ENCODE measurements at places on chromosomes 12 and 14.

DNA sequence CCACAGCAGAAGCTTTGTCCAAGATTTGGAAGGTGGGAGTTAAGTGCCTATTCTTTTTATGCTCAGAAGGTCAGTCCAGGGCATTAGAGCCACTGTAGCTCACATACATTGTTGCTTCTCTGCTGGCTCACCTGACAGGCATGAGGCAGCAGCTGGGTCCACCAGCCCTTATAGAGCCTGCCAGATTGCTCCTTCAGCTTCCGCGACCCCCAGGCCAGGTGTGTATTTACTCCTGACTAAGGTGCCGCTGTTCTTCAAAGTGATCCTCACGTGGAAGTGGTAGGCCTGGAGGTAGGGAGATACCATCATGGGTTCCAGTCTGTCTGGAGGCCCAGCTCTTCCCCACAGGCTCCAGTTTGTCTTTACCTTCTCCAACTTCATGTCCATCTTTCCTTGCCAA is 17.5 kb upstream of the CPM start:
- DNase-seq, result no peak

DNA sequence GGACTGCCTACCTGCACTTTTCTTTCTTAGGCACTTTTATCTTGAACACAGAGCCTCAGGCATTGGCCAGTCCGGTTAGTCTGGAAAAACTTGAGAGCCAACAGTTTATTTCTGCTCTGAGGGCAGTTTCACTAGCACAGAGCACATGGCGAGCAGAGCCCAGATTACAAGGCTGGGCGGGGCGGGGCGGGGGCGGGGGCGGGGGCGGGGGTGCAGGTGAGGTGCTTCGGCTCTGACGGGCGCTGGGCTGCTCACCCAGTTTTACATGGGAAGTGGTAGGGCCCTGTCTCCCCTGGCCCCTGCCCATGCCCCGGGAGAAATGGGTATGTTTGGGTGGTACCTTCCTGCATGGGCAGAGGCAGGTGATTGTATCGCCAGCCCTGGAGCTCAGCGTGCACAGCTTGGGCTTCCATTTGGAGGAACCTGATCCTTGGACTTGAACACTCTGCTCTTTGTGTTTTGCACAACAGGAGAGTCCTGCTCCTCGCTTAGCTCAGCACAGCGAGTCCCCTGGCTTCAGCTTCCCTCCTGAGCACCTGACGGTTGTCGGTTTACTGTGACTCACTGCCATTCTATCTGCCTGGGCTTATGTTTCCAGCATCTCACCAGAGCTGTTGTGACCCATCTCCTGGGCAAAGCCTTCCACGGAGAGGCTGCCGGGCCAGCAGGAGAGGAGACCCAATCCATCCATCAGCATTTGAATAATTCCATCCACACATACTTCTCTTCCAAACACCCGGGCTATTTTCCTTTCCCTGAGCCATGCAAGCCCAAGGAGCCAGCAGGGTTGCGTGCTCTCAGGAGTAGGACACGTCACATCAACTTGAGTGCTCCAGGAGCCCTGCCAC is 108.5 kb downstream of the ARF6 start:
- peak; percentile 48 for DNase-seq

- no peak for DNase-seq
Observed at GRCh38 chr12:104553421-104553820, 96.7 kb downstream of the CHST11 start.

DNA sequence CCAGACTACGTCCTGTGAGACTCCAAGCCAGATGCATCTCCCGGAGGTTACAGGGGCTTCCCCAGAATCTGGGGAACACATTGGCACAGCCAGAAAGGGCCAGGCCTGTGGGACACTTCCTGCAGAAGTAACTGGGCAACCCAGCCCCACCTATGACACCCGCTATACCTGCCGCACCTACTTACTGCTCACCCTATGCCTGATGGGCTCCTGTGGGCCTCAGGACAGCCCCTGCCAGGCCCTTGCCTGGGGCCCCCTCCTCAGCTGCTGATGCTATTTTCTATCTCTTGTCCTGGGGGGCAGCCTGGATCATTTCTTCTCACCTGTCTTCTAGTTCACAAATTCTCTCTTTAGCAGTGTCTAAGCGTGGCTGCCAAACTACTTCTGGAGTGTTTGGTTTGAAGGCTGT is 28.7 kb downstream of the JAG2 start:
- no peak for DNase-seq

GRCh38 chr12:117284140-117284539 is 77.3 kb downstream of the NOS1 start:
- no peak for DNase-seq

GRCh38 chr14:88040146-88040545 is 35.2 kb downstream of the GPR65 start:
- DNase-seq, result no peak

GRCh38 chr14:79186523-79186922 is 1016.4 kb downstream of the NRXN3 start:
- no peak for DNase-seq

DNA sequence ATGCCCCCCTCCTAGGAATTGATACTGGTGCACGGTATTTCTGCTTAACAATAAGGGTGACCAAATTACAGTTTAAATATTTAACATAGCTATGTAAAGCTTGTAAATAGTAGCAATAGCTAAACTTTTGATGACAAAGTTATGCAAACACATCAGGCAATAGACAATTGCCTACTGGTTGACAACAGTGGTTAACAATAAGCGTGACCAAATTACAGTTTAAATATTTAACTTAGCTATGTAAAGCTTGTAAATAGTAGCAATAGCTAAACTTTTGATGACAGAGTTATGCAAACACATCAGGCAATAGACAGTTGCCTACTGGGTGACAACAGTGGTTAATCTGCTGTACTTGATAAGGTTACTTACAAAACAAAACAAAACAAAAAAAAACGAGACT is 886.5 kb upstream of the FLRT2 start:
- DNase-seq, result no peak

- no peak for DNase-seq
Observed at GRCh38 chr12:66808606-66809005, 129.7 kb upstream of the GRIP1 start.

DNA sequence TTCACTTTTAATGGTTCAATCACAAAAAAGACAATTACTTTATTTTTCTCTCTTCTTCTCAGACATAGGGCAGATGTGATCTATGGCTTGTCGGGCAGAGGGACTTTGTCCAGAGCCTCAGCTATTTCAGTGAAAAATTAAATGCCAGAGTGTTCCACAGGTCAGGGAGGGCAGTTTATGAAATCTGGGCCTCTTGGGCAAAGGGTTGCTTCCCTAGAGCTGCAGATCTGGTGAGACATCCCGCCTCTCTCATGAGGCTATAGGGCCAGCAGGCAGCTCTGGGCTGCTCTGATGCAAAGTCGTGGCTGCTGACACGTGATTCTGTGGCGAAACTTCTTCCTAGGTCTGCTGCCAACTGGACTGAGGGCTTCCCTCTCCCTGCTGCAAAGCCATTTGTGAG is 6.0 kb downstream of the CLMN start:
- no peak for DNase-seq

GRCh38 chr12:61011767-61012423 is 1248.3 kb upstream of the USP15 start:
- no peak for DNase-seq

DNA sequence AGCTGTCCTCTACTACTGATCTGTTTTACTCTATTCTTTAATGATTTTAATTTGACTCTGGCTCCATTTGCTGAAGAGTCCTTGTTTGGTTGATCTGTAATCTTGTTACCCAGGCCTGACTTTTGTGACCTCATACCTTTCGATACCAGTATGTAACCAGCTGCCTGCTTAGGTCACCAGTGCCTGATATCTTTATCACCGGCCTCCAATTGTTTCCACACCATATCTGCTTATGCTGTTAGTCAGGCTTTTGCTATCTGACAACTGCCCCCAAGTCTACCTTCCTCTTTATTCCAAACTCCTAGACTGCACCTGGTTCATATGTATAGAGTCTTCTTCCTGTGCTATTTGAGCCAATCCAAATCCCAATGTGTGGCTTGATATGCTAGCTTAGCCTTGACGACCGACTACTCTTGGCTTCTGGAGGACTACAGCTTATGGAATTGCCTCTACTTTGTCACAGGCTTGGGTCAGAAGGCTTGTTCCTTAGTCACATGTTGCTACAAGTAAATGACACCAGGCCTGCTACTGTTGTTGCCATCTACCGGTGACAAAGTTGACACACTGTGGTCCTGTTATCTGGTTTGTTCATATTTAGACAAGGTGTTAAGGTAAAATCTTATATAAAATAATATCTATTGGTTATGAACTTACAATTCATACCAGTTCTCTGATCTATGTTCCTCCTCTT is 193.9 kb downstream of the TRHDE start:
- DNase-seq, result peak; percentile 90

GRCh38 chr14:54645639-54646038 is 78.7 kb downstream of the SAMD4A start:
- DNase-seq, result no peak

- DNase-seq, result no peak
Observed at GRCh38 chr12:22682663-22683062, 57.7 kb downstream of the ETNK1 start.

- DNase-seq, result no peak
Observed at GRCh38 chr12:46526233-46526632, 153.7 kb upstream of the SLC38A2 start.

GRCh38 chr12:53983950-53984572 is 885 bp upstream of the HOXC10 start:
- DNase-seq, result no peak

DNA sequence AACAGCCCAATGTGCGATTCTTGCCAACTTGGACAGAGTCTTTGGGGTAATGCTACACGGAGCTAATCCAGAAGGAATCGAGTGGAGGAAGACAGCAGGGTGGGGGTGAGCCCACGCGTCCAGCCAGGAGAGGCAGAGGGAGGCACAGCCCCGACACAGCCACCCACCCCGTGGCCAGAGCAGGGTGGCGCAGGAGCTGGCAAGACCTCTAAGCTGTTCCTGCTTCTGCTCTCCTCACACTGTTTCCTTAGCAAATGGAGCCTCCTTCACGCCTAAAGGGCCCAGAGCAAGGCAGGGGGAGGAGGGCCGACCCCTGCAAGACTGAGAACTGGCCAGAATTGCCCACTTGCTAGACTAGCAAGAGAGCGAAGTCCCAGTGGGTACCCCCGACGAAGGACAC is 91.5 kb downstream of the FBXL14 start:
- DNase-seq, result no peak

GRCh38 chr12:85821759-85822158 is 14.4 kb downstream of the RASSF9 start:
- no peak for DNase-seq

DNA sequence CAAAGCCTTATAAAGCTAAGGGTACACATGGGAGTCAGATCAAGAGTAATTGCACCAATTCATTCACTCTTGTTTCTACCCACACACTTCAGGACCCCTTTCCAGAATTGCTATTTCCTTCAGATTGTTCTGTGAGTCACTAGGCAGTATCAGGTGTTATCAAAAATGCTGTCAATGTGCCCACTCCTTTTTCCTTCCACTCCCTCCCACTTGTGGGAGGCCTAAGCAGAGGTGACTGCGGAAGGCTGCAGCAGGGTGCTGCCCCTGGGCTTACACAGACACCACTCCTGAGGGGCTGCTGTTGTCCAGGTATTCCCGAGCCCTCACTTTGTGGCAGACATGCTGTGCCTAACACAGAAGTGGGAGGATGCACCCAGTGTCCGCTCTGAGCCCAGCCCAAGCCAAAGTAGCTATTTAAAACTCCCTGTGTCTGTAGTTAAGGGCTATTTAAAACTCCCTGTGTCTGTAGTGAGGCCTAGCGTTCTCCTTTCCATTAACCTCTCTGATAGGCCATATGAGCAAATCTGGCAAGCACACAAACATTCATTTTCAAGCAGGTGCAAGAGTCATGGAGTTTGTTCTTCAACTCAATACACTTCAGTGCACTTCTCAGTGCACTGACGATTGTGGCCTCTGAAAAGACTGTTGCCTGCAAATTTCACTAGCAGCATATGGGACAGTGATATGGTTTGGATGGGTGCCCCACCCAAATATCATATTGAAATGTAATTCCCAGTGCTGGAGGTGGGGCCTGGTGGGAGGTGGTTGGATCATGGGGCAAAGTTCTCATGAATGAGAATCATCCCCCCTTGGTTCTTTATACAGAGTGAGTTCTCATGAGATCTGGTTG is 117.8 kb downstream of the PHLDA1 start:
- DNase-seq, result peak; percentile 12

DNA sequence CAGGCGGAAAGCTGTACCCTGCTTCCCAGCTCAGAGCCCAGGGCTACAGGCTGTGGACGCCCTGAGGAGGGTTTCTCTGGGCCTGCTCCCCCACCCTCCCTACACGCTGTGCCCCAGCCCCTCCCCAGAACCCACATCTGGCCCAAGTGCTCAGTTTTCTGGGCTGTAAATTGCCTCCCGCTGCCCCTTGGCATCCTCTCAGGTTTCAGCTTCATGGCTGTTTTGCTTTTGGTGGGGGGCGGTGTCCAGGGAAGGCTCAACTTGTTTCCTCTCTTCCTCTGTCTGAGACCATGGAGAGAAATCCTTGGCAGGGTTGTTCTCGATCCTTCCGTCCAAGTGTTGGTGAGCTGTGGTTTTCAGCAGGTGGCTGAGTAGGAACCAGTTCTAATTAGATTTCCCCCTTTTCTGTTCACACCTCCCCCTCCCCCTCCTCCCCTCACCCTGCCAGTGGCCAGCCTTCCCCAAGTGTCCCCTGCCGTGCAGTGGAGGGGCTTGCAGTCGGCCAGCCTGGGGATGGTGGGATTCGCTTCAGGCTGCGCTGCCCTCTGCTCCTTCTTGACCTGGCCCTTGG is 61.8 kb downstream of the TSPAN9 start:
- no peak for DNase-seq

- no peak for DNase-seq
Observed at GRCh38 chr14:22202313-22202712, 386.7 kb downstream of the DAD1 start.

GRCh38 chr14:32078023-32078857 is 1.1 kb downstream of the ARHGAP5 start:
- DNase-seq, result peak; percentile 76

DNA sequence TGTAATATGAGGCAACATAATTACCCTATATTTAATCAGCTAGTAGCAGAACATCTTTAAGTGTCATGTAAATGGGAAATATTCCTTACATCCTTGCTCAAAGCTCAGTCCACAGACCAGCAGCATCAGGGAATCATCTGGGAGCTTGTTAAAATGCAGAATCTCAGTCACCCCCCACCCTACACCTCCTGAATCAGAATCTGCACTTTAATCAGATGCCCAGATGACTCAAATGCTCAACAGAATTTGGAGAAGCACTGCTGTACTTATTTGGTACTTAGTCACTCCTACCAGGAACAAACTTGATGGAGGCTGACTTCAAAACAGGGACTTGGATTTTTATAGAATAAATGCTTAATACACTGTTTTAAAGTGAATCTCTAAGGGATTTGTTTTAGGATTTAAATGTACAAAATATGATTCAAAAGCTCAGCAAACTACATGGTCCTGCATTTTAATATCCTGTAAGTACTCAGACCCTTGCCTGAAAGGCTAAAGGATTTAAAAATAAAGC is 96.5 kb downstream of the ARMH4 start:
- no peak for DNase-seq

DNA sequence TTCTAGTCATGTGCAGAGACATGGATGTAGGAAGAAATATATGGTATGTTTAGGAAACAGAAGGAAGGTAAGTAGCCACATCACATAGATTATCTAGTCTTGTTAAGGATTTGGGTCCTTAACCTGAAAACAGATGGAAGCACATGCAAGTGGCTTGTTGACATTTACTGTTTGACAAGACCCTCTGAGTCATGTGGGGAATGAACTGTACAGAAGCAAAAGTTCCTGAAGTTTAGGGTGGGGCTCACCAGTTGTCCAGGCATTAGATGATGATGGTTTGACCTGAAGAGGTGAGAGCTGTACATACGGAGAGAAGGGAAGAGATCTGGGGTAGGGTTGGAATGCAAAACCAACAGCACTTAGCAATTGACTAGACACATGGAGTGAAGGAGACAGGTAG is 281.1 kb upstream of the GRIP1 start:
- no peak for DNase-seq

- no peak for DNase-seq
Observed at GRCh38 chr14:41604721-41605531, 1.8 kb upstream of the LRFN5 start.

All from erythroblast (primary cell).